ENCODE measurements at places on chromosomes 6 and 20. TPM values are rescaled to one million over a fixed set of nuclear protein-coding genes. Genes with fewer than 3 reads are reported as not detected.

GRCh38 chr6:153125032-153125431 lies 6.0 kb downstream of the RGS17 start:
- no peak for DNase-seq

DNA sequence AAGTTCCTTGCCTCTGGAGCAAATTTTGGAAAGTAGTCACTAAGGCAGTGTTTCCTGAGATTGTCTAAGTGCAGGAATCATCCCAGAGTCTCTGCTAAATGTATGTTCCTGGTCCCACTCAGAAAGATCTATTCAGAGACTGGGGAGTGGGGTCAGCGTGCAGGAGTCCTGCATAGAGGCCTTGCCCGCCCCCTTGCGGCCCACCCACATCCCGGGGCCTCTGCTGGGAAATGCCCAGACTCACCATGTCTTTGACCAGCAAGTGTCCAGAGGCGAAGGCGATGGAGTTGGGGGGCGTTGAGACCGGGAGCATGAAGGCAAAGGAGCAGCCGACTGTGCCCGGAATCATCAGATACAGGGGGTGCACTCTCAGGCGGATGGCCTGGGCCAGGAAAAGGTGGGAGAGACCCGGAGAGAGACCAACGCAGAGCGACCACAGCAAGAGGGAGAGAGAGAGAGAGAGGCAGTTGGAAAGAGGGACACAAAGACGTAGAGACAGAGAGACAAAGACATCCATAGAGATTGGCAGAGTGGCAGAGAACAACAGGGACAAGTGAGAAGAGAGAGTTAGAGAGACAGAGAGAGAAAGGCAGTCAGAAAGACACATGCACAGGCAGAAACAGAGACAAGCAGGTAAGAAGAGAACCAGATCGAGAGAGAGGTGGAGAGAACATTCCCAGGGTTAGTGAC lies 12.9 kb upstream of the OCSTAMP start:
- peak; percentile 5 for DNase-seq

GRCh38 chr6:134199848-134200606 lies 117.9 kb downstream of the SGK1 start:
- no peak for DNase-seq

The TCP11 gene
- total RNA-seq, result 0.28 TPM

The GSTA2 gene
- not detected for total RNA-seq

The F13A1 gene
- total RNA-seq, result not detected

DNA sequence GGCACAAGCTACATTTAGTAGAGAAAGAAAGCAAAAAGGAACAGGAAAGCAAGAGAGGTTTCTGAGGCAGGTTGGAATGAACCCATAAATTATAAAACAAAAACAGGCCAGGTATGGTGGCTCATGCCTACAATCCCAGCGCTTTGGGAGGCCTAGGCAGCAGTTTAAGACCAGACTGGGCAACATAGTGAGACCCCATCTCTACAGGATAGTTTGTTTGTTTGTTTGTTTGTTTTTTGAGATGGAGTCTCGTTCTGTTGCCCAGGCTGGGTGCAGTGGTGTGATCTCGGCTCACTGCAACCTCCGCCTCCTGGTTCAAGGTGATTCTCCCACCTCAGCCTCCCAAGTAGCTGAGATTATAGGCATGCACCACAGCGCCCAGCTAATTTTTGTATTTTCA lies 49.0 kb downstream of the AFG1L start:
- no peak for DNase-seq

The UBE2C gene
- total RNA-seq, result 30.2 TPM

- DNase-seq, result no peak
These were observed 41.4 kb downstream of the PKIB start for GRCh38 chr6:122651604-122652003.

The ZBTB46 gene
- total RNA-seq, result 41.2 TPM

GRCh38 chr20:22180244-22180643 lies 404.1 kb downstream of the FOXA2 start:
- DNase-seq, result no peak

The AFDN gene
- 169 TPM for total RNA-seq

DNA sequence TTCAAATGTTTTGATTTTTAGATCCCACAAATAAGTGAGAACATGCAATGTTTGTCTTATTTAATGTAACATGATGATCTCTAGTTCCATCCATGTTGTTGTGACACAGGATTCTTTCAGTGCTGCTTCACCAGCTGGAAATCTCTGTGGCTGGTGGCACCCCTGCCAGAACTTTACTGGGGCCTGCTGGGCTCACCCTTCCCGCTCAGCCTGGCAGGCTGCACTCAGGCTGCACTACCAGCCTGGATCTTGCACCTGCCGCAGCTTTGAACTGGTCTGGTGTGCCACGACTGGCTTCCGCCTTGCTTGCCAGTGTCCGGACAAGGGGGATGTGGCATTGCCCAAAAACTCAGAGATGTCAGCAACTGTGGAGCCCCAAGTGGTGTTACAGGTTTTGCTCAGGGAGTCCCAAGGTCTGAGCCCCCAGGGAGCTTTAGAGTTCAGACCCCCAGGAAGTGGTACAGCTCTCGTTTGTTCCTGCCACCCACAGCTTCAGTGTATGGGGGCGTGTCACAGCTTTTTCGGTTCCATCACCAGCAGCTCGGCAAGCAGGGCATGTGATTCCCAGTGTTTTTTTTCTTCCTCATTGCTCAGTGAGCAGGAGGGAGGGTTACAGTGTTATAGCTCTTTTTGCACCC lies 72.3 kb upstream of the SYNCRIP start:
- DNase-seq, result no peak

The CARMIL1 gene
- total RNA-seq, result 10.6 TPM
